ENCODE measurements at places on chromosomes 13 and 19. TPM values are rescaled to one million over a fixed set of nuclear protein-coding genes. Genes with fewer than 3 reads are reported as not detected.
A peak's percentile ranks its signal among the peaks of the same experiment; 100 is the strongest.

Gene MARCHF2
- total RNA-seq, result 146 TPM

Gene BEST2
- 1.2 TPM for total RNA-seq

Gene ISOC2
- 61.4 TPM for total RNA-seq

DNA sequence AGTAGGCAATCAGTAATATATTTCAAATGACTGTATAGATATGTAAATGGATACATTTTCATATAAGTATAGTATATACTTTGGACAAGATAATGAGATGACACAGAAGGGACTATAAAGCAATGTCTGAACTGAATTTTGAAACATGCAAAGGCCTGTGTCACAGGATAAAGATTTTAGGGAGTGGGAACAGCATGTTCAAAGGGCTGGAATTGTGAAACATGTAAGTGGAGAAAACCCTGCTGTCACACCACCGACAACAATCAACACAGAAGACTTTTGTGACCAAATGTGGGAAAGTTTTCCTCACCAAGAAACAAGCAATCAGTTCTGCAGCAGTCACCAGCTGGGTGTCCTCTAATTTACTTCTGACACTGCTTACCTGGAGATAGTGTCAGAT, 42.9 kb downstream of the LPAR6 start:
- H3K27me3 ChIP-seq, result no peaks in the 10 kb centered on the region
- H3K27ac ChIP-seq, result no peak overlapping the region
- no peak overlapping the region for H3K4me3 ChIP-seq
- no peak for DNase-seq

DNA sequence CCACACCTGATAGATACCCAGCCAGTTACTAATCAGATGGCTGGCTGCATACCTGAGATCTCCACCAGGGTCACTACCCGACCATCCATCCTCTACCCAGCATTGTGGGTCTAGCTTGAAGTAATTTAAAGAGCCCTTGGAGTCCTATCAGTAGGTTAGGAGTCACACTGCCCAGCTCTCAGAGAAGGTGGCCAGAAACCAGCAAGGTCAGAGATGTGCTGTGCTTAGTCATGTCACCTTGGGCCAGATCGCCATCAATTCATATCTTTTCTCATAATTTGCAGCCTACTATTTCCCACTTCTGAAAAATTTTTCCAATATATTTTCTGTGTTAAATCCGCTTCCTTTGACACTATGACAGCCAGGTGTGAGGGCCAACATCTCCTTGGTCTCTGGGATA, 13.9 kb downstream of the SAMD4B start:
- H3K36me3 ChIP-seq, result peaks cover 71% of the 10 kb centered on the region
- no peak overlapping the region for H3K27ac ChIP-seq
- no peak overlapping the region for H3K4me3 ChIP-seq

- peaks cover under 1% of the 10 kb centered on the region for H3K36me3 ChIP-seq
- peaks cover 70% of the 10 kb centered on the region for H3K4me1 ChIP-seq
- DNase-seq, result no peak
- no peak overlapping the region for H3K27ac ChIP-seq
- peak overlapping the region; percentile 51 for H3K4me3 ChIP-seq
Observed at GRCh38 chr19:1470305-1471009, 8.6 kb downstream of the C19orf25 start.
